ENCODE measurements at places on chromosomes 5 and 9.
A peak's percentile ranks its signal among the peaks of the same experiment; 100 is the strongest.

- no peak for DNase-seq
These were observed 148.0 kb downstream of the RORB start for GRCh38 chr9:74645007-74645639.

DNA sequence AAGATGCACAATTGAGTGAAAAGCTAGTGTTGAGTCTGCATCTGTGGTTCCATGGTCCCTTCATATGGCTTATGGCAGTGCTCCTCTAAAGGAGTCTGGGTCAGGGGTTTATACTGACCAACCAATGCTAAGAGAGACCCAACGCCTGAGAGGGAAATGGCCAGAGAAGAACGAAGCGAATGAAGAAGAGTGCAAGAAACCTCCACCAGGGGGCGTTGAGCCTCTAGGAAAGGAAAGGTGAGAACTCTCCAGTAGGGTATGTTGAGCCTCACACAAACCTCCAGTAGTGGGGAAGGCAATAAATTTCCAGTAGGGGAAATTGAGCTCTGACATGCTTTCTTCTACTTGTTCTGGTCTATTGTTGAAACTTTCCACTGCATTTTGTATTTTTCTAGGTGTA, 470.6 kb downstream of the PRDM9 start:
- DNase-seq = no peak

GRCh38 chr9:138073808-138074207, 196.2 kb downstream of the CACNA1B start:
- no peak for DNase-seq

DNA sequence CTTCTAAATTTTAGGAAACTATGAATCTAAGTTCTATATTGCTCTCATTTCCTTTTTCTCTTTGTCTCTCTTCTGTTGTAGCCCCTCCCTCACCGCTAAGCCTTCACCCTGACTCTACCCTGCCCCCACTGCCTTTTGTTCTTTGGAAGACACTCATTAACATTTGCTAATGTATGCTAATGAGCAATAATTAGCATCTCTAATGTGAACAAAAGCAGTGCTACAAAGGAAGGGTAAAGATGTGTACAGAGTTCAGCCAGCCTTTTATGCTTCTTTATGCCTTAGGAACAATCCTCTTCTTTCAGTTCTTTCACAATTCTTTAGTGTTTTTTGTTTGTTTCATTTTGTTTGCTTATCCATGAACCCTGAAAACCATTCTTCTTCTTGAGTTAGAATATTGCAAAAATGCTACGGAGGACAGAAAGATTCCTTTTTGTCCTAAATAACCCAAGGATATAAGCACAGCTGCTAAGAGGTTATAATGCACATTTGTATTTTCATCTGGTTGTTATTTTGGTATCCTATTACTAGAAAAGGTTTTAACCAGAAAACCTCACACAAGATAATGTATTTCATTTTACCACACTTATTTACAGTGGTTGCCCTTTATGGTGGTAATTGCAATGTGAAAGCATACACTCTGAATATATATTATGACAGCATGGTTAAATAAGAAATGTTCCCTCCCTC, 159.3 kb downstream of the TMC1 start:
- peak; percentile 97 for DNase-seq

DNA sequence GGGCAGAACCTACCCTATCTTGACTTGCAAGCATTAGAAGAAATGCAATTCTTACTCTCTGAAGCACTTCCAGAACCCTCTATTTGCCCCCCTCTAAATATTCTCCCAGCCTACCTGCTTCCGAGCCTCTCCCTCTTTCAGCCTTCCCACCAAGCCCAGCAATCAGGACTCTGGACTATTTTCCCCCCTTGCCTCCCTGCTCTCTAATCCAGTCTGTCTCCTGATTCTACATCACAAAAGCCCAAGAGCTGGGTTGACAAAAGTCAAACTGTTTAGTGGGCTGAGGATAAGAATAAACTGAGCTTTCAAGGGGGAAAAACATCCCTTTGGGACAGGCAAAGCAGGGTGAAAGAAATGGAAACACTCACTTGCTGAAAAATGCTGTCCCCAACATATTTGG, 123.2 kb upstream of the KIF2A start:
- no peak for DNase-seq

GRCh38 chr5:14953075-14953607, 81.6 kb upstream of the ANKH start:
- no peak for DNase-seq

- no peak for DNase-seq
These were observed 19.9 kb downstream of the SEMA6A start for GRCh38 chr5:116554764-116555163.

DNA sequence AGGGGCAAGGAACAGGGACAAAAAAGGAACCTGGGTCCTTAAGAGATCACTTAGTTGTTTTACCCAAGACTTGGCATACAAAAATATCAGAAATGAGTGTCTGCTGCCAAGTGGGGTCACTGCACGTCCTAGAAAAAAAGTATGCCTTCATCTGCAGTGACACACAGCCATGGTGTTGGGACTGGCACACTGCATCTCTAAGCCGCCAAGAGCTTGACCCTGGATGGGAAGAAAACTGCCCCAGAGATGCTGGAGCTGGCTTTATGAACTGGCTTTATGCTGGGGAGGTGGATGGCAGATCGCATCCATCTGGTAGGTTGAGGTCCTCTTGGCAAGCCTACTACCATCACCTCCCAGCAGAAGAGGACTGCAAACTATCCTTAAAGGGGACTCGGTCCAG, 51.7 kb downstream of the IRF1 start:
- DNase-seq = no peak

DNA sequence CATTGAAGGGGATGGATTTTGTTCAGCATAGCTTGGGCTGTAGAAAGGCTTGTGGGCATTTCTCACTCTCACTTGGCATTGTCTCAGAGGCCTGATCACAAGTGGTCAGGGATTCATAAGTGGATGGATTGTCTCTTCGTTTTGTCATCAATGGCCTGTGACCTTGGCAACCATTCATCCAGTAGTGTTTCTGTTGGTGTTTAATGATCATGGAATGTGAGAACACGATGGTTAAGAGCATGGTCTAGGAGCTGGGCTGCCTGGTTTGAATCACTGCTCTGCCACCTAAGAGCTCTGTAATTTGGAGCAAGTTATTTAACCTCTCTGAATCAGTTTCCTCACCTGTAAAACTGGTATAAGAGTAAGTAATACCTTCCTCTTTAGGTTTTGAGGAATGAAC, 430.1 kb upstream of the MEF2C start:
- DNase-seq = no peak

DNA sequence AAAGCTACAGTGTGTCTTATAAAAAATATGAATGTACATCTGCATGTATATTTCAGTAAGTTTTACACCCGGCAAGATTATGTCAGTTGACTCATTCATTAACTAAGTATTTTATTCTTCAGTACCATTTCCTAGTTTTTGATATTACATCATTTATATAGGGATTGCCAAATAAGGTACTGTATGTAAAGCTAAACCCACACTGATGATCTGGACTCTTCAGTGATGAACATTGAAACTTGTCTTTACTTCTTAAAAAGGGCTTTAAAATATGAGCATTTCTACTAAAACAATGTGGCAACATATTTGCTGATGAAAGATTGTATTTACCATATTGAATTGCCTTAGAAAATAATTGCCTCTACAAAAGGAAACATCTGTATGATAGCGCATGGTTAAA, 151.8 kb upstream of the TLX3 start:
- no peak for DNase-seq

DNA sequence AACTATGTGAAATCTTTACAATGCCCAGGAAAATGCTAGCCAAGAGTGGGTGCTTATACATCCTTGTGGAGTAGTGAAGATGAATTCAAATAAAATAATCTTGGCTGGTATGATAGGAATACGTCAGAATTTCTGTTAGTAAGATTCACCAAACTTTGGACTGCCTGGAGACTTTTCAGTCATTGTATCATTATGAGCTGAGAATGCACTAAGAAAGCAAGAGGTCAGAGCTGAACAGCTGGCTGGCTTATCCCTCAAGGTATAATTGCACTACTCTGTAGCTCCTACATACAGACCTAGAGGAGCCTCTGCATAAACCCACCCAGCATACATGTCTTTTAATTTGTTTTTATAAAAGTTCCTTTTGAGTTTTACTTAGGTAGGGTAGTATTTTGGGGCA, 568.5 kb upstream of the RIOK2 start:
- DNase-seq = no peak

- no peak for DNase-seq
These were observed 157.2 kb upstream of the ISL1 start for GRCh38 chr5:51225789-51226742.

GRCh38 chr9:3906437-3907213, 380.8 kb upstream of the RFX3 start:
- DNase-seq = no peak

GRCh38 chr9:68808338-68808890, 103.4 kb downstream of the PIP5K1B start:
- DNase-seq = peak; percentile 78

GRCh38 chr5:100311806-100312205, 223.4 kb upstream of the FAM174A start:
- no peak for DNase-seq

DNA sequence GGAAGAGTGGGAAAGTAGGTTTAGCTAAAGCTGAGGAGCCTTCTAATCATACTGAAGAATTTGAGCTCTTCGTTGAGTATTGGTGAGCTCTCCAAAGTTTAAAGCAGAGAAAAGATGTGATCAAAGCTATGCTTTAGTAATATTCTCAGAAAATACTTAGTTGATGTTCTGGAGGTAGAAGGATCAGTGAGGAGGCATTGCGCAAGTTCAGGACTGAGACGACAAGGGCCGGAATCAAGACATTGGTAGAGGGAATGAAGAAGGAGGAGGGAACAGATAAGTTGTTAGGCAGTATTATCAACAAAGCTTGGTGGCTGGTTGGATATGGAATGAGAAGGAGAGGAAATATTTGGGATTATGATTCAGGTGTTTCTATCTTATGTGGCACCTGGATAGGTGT, 7.1 kb downstream of the CAVIN4 start:
- DNase-seq = no peak

DNA sequence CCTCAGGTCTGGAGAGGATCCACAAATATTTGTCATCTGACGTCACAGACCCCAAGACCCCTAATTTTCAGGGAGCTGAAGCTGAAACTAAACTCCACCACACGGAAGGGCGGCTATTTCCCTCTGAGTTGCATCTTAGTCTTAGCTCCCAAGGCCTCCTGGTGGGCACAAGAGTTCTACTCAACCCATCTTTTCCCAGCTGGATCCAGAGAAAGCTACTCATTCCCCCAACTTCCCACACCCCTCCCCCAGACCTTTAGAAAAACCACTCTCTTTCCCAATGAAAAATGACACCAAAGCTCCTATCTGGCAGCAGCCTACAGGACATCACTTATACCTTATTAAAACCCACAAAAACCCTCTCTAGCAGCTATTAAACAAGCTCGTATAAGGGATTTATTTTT, 67.1 kb upstream of the SLC1A1 start:
- DNase-seq = no peak

- no peak for DNase-seq
These were observed 33.5 kb downstream of the PDGFRB start for GRCh38 chr5:150122158-150122510.

- DNase-seq = no peak
These were observed 102.2 kb downstream of the HACD4 start for GRCh38 chr9:20929276-20929675.

DNA sequence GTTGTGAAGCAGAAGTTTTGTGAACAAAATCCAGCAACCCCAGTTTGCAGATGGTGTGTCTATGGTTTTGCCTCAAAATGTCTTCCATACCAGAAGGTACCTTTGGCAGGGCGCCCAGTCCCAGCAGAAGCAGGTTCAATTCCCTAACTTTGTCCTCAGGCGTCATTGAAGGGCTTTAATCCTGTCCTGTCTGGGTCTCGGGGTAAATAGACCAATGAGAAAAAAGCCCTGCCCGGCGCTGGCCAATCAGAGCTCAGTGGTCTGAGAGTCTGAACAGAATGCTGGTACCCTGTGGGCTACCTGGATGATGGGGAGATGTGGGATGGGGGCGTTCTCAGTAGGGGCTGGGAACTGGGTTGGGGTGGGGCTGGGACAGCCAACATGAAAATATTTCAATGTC, 6.2 kb upstream of the ST6GALNAC4 start:
- DNase-seq = no peak

- no peak for DNase-seq
These were observed 61.5 kb downstream of the CRB2 start for GRCh38 chr9:123417289-123418051.

DNA sequence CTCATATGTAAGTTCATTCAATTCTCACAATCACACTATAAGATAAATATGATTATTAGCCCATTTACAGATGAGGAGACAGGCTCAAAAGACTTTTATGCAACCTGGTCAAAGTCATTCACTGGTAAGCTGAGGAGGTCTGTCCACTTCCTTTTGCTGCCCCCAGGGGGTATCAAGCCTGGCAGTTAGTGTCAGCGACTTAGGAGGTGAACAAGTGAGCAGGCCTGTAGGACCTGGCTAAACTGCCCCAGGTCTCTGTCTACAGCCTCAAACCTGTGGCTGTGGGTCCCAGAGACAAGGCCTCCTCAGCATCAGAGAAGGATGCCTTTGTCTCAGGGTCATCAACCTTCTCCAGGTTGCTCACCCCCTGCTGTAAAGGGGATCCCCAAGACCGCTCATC, 10.4 kb downstream of the TGFBI start:
- no peak for DNase-seq

DNA sequence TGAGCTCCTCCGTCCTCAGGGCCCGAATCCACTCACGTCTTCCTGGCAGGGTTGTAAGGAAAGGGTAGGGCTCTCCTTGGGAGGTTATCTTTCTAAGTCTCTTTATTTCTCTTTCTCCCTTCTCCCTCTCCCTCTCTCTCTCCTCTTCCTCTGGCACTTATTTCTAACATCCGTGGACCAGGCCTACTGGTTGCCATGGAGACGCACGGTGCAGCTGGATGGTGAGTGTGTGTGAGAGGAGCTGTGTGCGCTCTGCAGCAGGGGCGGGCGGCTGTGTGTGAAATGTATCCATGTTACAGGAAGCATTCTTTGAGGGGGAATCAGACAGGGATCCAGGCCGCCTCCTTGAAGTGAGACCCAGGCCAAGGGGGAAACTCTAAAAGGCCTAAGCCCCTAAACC, 32.2 kb downstream of the PCDH1 start:
- DNase-seq = peak; percentile 80

DNA sequence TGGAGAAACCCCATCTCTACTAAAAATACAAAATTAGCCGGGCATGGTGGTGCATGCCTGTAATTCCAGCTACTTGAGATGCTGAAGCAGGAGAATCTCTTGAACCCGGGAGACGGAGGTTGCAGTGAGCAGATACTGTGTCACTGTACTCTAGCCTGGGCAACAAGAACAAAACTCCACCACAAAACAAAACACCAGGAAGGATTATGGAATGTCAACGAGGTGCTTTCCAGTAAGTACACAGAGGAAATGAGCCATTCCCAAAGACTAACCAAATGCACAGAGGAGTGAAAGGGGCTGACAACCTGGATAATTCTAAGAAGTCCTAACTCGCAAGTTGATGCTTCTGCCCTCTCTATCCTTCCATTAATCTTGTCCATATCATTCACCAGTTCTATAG, 126.1 kb upstream of the RETREG1 start:
- DNase-seq = no peak

All from NCI-H1436 treated with DMSO at 0.1 percent for 48 hours (cell line).